8988T (cell line): ENCODE measurements at places on chromosomes 3 and 15.

GRCh38 chr15:63497642-63498467 lies 6.5 kb upstream of the USP3 start:
- no peak for DNase-seq

- DNase-seq, result no peak
These were observed 63.4 kb downstream of the CBLB start for GRCh38 chr3:105805404-105805803.

- DNase-seq, result no peak
These were observed 1028.6 kb downstream of the OTOL1 start for GRCh38 chr3:162525066-162525742.

GRCh38 chr3:193896419-193896818 lies 239.5 kb upstream of the HES1 start:
- DNase-seq, result no peak

- DNase-seq, result no peak
These were observed 11.2 kb upstream of the SEMA5B start for GRCh38 chr3:123038751-123039150.

DNA sequence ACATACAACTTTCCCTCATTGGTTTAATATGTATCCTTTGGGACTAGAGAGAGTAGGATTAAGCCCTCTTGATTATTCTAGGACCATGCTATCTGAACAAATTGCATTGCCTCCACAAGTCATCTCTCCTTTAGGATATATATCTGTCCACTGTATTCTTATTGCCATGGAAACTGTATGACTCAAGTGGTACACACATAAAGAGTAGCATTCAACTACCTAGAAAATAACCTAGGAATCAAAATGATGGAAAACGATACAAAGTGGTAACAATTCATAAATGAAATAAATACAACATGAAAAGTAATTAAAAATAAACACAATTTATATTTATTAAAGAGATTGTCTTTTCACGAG lies 212.1 kb upstream of the P2RY1 start:
- no peak for DNase-seq

DNA sequence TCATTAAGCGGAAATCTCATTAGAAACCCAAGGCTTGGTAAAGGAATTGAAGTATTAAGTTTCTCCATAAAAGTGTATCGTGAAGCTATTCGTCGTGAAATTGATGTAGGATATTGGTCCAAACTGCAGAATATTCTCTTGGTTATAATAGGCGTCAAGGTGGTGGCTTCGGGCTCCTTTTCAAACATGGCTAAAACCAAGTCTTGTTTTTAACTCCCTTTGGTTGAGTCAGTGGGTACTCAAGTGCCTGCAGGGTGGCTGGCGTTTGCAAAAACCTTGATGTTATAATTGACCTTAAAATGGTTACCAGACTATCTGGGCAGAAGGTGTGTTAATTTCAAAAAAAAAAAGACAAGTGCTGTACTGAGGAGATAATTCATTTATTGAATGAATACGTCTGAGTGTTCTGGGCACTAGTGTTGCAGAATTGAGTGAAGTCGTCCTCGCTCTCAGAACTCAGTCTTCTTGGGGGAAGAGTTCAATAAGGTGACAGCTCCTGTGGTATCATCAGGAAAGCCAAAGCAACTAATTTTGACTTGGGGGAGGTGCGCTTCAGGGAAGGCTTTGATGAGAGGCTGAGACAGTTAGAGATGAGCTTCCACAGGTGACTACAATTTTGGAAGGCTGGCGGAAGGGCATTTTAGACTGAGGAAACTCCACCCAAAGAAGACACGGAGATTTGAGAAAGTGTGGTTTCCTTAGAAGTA lies 1.5 kb downstream of the UBE2Q2 start:
- no peak for DNase-seq

- DNase-seq, result no peak
These were observed 428 bp downstream of the LYSMD4 start for GRCh38 chr15:99732751-99733267.

- DNase-seq, result no peak
These were observed 9.2 kb upstream of the TNIK start for GRCh38 chr3:171469376-171469775.

- no peak for DNase-seq
These were observed 9.7 kb downstream of the TIMP4 start for GRCh38 chr3:12149029-12149428.
